Activated T-cell treated with anti-CD3 and anti-CD28 coated beads, Interleukin-2, amount 50 U/mL, for 4 hours (primary cell): ENCODE measurements at places on chromosomes 11 and 22. TPM values are rescaled to one million over a fixed set of nuclear protein-coding genes. Genes with fewer than 3 reads are reported as not detected.
A peak's percentile ranks its signal among the peaks of the same experiment; 100 is the strongest.

Gene PLEKHA7
- 2.7 TPM for total RNA-seq

- no peak for DNase-seq
Measured at GRCh38 chr11:86138958-86139357, 70.1 kb upstream of the PICALM start.

DNA sequence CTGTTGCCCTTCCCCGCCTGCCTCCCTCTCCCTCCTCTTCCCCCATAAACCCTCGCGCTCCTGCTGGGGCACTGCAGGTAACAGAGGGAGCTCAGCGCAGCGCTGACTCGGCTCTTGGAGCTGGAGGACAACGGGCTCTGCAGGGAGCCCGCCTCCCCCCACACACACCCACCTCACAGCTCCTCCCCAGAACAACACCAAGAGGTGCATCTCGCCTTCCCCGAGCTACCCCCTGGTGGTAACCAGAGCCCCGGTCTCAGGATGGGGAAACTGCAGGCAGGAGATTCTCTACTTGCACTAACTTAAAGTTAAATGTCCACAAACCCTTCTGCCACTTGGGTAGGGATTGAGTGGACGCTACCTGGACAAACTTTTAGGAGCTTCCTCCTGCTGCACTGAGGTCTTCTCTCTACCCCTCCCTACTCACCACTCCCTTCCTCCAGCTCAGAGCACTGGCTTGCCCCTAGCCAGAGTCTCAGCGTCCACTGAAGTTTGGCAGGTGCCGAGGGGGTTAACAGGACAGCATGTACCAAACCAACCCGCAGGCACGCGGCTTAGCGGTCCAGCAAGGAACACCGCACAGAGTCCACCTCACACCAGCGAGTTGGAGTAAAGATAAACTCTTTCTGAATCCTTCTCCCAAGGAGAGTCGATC, 4.0 kb upstream of the SCN4B start:
- DNase-seq: no peak

Gene CLMP
- total RNA-seq: 0.11 TPM

- no peak for DNase-seq
Measured at GRCh38 chr11:11252403-11252802, 100.6 kb downstream of the CSNK2A3 start.

- DNase-seq: no peak
Measured at GRCh38 chr22:32753591-32753990, 47.9 kb upstream of the TIMP3 start.

- no peak for DNase-seq
Measured at GRCh38 chr11:19814421-19814820, 101.8 kb downstream of the NAV2 start.

DNA sequence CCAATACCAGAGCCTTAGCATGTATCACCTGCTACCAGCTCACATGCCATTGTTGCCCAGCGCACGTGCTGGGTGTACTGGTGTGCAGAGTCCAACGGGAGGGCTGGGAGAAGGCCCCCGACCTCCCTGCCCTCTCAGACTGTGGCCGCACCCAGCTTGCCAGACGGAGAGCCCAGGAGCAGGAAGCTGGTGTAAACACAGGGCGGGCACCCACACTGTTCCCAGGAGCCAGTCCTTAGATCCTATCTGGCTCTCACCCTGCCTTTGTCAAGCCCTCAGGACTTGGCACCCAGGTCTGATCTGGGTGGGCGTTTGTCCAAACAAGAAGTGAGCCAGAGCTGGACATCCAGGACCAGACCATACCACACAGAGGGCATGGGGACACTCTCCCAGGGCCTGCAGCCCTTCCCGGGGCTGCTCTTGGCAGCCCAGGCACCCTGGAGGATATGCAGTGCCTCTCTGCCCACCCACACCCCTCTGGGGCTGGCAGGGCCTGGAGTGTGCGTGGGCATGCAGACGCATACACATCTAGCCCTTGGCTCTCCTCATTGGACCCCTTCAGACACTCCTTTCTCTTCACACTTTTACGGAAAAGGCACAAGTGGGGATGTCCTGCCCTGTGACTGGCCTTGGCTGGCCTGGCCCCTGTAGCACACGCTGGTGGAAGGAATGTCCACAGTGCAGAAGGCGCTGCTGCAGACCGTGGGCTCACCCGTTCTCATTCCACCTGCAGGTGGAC, 19.9 kb upstream of the CLDN5 start:
- no peak for DNase-seq

- DNase-seq: peak; percentile 60
Measured at GRCh38 chr11:104705490-104706190, 192.6 kb downstream of the CASP12 start.

DNA sequence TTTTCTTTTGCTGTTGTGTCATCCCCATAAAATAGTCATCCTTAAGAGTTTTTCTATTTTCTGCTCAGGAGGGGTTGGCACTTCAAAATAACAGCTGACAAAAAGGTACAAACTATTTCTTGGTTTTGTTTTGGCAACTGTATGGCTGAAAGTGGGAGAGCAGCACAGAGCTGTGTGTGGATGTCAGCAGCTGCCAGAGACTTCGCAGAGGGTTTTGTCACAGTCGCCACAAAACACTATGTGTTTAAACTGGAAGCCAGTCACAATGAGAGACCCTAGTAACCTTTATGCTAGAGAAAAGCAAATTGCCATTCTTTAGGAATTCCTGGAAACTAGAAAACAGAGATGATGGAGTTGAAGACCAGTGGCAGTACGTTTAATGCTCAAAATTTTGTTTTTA, 189.6 kb upstream of the CCDC90B start:
- no peak for DNase-seq

GRCh38 chr22:38462960-38463784, 4.7 kb upstream of the KDELR3 start:
- DNase-seq: no peak

DNA sequence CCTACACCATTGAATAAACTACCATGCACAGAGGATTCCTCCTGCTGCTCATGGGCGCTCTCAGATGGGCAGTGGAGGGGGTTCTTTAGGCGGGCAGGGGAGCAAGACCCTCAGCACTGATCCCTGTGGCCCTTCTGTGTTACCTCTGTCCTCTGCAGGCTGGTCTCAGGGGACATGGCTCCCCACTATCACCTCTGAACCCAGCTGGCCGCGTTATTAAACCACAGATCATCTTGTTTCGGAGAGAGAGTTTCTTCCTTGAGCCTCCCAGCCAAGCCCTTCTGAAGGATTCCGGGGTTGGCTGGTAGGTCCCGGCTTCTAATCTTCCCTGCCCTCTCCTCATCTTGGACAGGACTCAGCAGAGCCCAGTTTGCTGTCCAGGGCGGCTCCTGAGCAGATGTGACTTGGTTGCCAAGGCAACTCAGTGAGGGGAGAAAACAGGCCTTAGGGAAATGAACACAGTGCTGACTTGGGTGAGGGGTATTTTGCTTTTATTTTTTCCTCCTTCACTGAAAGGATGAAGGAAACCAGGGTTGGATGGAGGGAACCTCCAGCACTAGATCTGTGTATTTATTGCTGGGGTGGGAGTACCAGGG, 13.3 kb downstream of the APOL3 start:
- DNase-seq: no peak

DNA sequence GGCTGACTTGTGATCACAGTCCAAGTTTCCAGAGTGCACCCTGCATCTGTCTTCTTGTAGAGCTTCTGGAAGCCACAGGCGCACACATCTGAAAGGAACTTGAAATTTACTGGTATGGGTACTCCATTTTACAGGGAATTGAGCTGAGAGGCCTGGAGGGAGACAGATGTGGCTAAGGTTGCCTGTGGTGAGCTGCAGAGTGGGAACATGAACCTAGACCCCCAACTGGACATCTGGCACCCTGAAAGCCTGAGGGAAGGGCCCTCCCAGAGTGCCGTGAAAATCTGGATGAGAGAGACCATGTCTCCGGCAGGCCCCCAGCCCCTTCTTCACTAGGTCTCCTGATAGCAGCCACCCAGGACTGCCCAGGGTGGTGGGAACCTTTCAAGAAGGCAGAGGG, 22.6 kb upstream of the SOX10 start:
- DNase-seq: no peak

- DNase-seq: no peak
Measured at GRCh38 chr11:31606893-31607292, 97.3 kb downstream of the ELP4 start.

Gene CXCR5
- total RNA-seq: 17.6 TPM
